ENCODE measurements at places on chromosomes 5 and 9.

DNA sequence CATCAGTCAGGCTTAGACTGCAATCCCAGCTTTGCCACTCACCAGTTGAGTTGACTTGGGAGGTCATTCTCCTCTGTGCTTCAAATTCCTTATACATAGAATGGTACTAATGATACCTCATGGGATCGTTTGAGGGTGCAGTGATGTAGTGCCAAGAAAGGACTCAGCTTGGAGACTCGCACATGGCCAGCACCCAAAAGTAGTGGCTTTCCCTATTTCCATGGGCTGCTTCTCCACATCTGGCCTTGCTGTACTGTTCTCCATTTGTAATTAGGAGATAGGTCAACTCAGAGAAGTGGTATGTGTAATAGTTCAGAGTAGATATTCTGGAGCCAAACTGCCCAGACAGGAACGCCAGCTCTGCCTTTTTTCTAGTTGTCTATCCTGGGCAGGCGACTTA, 5.5 kb downstream of the CCL19 start:
- DNase-seq = no peak

- no peak for DNase-seq
These were observed 218.3 kb upstream of the ZNF462 start for GRCh38 chr9:106644661-106645060.

DNA sequence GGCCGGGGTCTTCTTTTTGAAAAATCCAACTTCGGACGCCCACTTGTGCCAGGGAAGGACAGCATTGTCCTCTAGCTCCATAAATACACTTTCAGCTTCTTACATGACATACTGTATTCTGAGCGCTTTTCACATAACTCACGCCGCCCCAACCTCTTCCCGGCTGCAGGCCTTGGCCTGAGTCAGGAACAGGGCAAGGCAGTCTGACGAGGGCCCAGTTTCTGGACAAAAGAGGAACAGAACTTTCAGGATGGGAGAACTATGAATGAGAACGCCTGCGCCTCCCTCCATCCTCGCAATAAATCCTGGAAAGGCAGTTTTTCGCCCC, 650 bp downstream of the DCTN4 start:
- no peak for DNase-seq

DNA sequence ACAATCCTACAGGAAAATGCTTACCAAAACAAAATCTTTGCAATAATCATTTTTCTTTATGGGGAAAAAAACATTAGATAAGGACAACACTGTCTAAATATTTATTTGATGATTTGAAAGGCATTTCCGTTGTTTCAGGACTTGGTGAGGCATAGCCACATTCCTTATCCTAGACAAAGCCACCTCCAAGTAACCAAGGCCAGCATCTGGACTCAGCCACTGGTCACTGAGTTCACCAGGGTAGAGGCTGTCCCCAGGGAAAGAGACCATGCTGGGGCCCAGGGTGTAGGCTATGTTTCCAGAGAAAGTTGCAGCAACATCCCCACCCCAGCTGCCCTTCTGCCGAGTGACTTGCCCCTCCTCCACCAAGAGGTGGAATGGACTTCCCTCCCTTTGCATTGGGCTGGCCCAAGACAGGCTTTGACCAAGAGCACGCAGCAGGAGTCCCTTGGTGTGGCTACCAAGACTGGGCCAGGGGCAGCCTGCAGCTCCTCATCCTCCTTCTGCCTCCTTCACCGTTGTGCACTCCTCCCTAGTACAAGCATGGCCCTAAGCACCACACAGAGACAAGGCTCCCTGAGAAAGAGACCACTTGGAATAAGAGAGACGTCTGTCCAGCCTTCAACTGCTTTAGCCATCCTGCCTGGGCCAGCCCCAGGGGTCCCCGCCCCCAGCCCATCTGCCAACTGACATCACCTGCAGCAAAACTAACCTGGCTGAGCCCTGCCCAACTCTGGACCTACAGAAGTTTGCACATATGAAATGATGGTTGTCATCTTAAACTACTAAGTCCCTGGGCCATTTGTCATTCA, 68.1 kb upstream of the SPIN1 start:
- DNase-seq = no peak

DNA sequence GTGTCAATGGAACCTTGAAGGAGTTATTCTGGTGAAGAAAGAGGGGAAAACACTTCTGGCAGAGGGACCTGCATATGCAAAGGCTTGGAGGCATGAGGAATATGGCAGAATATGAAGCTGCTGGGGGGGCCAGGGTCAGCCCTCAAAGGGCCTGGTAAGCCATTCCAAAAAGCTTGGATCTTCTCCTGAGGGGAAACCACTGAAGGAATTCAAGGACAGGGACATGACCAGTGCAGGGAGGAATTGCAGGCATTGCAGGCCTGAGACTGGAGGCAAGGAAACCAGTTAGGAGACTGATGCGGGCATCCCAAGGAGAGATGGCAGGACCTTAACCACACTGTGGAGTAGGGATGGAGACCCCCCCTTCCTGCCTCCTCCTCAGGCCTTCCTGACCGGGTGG, 21.4 kb downstream of the ENHO start:
- DNase-seq = no peak

DNA sequence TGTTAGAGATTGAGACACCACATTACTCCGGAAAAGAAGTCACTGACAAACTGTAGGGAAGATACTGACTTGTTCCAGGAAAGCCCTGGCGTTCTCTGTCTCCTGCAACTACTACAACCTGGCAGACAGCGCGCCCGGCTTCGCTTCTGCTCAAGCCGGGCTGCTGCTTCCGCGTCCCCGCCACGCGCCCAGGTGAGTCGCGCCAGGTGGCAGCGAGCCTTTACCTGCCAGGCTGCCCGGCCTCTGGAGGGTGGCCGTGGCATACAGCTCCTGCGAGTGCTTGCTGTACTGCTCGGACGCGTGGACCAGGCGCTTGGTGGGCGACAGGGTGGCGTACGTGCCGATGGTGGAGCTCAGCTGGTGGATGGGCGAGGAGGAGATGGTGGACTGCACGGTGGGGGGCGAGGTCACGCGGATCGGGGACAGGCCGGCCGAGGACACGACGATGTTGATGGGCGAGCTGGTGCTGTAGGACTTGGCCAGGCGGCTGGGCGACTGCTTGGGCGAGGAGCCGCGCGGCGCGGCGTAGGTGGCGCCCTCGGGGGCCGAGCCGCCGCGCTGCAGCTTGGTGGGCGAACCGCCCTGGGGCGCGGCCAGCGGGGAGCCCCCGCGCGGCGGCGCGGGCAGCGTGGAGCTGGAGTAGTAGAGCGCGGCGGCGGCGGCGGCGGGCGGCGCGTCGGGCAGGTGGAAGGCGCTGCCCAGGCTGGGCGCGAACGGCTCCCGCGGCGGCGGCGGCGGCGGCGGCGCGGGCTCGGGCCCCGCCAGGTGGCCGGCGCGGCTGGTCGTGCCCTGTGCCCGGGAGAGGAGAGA, 519.6 kb downstream of the CTNND2 start:
- DNase-seq = peak; percentile 23

Data from mesothelial cell of epicardium (in vitro differentiated cells).